ENCODE measurements at places on chromosomes 4 and X.
A peak's percentile ranks its signal among the peaks of the same experiment; 100 is the strongest.

- no peak for DNase-seq
- no peaks in the 10 kb centered on the region for H3K36me3 ChIP-seq
- H3K4me1 ChIP-seq: no peaks in the 10 kb centered on the region
- H3K4me3 ChIP-seq: no peak overlapping the region
- no peaks in the 10 kb centered on the region for H3K27me3 ChIP-seq
These were observed 430.9 kb downstream of the C4orf33 start for GRCh38 chr4:129526812-129527211.

DNA sequence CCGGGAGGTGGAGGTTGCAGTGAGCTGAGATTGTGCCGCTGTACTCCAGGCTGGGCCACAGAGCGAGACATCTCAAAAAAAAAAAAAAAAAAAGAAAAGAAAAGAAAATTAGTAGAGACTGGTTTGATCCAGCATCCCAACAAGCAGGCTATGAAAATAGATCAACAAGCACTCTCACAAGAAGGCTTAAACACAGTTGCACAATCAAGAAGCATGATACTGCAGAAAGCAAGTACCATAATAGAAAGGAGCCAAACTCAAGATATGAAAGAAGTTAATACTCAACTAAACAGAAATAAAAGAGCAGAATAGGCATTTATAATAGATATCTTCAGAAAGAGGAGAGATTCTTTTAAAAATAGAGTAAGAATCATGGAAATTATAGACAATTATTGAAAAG is 10.6 kb downstream of the TLR6 start:
- H3K4me1 ChIP-seq: no peaks in the 10 kb centered on the region
- no peak overlapping the region for H3K4me3 ChIP-seq
- H3K27me3 ChIP-seq: peaks cover 19% of the 10 kb centered on the region
- H3K27ac ChIP-seq: no peak overlapping the region

DNA sequence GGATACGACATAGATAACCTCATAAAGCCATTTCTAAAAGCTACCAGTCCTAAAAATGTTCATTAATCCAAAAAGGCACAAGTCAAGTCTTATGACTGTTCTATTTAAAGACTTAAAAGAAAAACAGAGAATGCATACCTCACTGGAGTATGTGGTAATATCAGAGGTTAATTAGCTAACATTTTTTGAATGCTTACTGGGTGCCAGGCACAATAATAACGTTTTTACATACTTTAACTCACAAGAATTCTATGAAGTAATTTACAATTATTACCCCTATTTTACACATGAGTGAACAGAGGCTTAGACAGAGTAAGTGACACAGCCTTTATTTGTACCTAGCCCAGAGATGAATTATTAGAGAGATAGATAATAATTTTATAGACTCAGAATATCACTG is 207.5 kb downstream of the PDGFC start:
- no peaks in the 10 kb centered on the region for H3K4me1 ChIP-seq
- H3K27ac ChIP-seq: no peak overlapping the region
- no peak overlapping the region for H3K4me3 ChIP-seq
- DNase-seq: no peak
- H3K27me3 ChIP-seq: no peaks in the 10 kb centered on the region

DNA sequence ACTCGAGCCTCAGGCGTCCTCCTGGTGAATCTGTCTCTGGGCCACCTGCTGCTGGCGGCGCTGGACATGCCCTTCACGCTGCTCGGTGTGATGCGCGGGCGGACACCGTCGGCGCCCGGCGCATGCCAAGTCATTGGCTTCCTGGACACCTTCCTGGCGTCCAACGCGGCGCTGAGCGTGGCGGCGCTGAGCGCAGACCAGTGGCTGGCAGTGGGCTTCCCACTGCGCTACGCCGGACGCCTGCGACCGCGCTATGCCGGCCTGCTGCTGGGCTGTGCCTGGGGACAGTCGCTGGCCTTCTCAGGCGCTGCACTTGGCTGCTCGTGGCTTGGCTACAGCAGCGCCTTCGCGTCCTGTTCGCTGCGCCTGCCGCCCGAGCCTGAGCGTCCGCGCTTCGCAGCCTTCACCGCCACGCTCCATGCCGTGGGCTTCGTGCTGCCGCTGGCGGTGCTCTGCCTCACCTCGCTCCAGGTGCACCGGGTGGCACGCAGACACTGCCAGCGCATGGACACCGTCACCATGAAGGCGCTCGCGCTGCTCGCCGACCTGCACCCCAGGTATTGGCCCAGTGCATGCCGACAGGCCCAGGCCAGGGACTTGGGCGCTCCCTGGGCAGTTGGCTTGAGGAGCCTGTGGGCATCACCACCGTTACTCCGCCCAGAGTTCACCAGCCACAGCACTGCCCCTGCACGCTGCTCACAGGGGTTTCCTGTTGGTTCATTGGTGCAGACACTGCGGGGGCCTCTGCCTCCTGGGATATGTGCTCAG is 1.1 kb downstream of the GPR78 start:
- no peaks in the 10 kb centered on the region for H3K36me3 ChIP-seq
- no peak overlapping the region for H3K4me3 ChIP-seq
- H3K27me3 ChIP-seq: peaks cover 68% of the 10 kb centered on the region
- DNase-seq: no peak
- no peaks in the 10 kb centered on the region for H3K4me1 ChIP-seq

- no peak overlapping the region for H3K4me3 ChIP-seq
- peaks cover 30% of the 10 kb centered on the region for H3K27me3 ChIP-seq
- no peaks in the 10 kb centered on the region for H3K36me3 ChIP-seq
- no peak overlapping the region for H3K27ac ChIP-seq
- DNase-seq: no peak
- H3K4me1 ChIP-seq: no peaks in the 10 kb centered on the region
These were observed 15.4 kb downstream of the CXCL2 start for GRCh38 chr4:74083546-74083945.

DNA sequence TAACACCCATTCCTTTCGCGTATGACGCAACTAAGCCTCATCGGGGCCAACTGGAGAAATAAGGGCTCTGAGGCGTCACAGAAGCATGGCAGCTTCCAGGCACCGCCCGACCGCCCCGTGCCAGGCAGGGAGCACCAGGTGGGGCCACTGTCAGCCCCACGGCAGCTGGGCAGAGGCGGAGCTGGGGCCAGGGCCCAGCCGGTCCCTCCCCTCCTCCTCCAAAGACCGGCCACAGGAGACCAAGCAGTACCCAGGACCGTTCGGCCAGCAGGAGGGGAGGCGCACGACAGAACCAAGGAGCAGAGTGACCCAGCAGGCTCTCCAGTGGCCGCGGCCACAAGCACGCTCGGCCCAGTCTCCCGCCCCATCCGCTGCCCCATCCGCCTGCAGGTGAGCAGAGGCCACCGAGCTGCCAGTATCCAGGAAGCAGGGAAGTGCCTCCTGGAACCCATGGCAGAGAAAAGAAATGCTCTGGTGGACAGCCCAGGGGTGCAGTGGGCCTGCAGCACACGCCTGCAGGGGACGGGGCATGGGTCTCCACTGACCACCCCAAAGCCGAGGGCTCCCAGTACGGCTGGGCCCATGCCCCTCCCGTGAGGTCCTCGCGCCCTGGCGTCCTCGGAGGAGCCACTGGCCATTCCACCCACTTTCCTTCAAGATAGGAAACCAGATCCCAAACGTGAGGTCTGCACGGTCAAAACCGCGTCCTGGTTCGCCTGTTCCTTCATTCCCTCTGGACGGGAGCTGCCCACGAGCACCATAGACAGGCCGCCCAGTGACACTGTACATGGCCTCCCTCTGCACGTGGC is 9.6 kb downstream of the CTBP1 start:
- peaks cover 25% of the 10 kb centered on the region for H3K4me1 ChIP-seq
- H3K4me3 ChIP-seq: no peak overlapping the region
- no peaks in the 10 kb centered on the region for H3K27me3 ChIP-seq
- DNase-seq: no peak

- no peak overlapping the region for H3K4me3 ChIP-seq
- no peaks in the 10 kb centered on the region for H3K27me3 ChIP-seq
- no peaks in the 10 kb centered on the region for H3K4me1 ChIP-seq
- H3K36me3 ChIP-seq: no peaks in the 10 kb centered on the region
- DNase-seq: no peak
These were observed 130.8 kb upstream of the NPY2R start for GRCh38 chr4:155077452-155078229.

GRCh38 chr4:147049946-147050345 is 104.3 kb upstream of the TTC29 start:
- no peaks in the 10 kb centered on the region for H3K4me1 ChIP-seq
- no peak overlapping the region for H3K27ac ChIP-seq
- H3K4me3 ChIP-seq: no peak overlapping the region
- no peaks in the 10 kb centered on the region for H3K36me3 ChIP-seq

- no peak overlapping the region for H3K27ac ChIP-seq
- peaks cover 2% of the 10 kb centered on the region for H3K36me3 ChIP-seq
- H3K27me3 ChIP-seq: peaks cover 87% of the 10 kb centered on the region
- H3K4me3 ChIP-seq: no peak overlapping the region
- peaks cover 9% of the 10 kb centered on the region for H3K4me1 ChIP-seq
These were observed 3.9 kb upstream of the PRSS12 start for GRCh38 chr4:118356731-118357130.

DNA sequence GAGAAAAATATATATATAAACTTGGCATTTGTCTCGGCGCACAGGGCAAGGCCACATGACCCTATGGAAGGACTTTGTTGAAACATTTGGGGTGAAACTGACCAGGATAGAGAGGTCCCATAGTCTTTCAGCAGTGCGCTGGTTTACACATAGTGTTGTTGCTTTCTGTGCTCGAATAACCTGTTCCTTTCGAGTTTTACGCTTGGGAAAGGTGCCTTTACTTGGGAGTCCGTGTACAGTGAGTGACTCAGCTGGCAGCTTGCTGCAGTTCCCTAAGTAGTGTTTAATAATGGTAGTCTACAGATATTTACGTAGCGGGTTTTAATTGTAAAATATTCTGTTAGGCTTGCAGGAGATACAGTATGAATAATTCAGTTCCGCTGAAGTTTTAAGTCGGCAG is 578 bp downstream of the APOOL start:
- H3K27ac ChIP-seq: peak overlapping the region; percentile 84
- no peaks in the 10 kb centered on the region for H3K27me3 ChIP-seq
- no peak for DNase-seq

DNA sequence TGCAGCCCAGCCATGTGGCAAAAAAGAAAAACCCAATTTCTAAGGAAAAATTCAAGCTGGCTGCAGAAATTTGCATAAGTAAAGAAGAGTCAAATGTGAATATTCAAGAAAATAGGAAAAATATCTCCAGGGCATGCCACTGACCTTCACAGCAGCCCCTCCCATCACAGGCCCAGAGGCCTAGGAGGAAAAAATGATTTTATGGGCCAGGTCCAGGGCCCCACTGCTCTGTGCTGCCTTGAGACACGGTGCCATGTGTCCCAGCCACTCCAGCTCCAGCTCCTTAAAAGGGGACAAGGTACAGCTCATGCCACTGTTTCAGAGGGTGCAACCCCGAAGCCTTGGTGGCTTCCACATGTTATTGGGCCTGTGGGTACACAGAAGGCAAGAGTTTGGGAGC is 182.7 kb upstream of the FGF16 start:
- H3K27me3 ChIP-seq: no peaks in the 10 kb centered on the region
- H3K27ac ChIP-seq: no peak overlapping the region
- no peak overlapping the region for H3K4me3 ChIP-seq
- no peaks in the 10 kb centered on the region for H3K36me3 ChIP-seq
- DNase-seq: no peak
- H3K4me1 ChIP-seq: no peaks in the 10 kb centered on the region

GRCh38 chrX:51776851-51777250 is 33.6 kb downstream of the GSPT2 start:
- H3K36me3 ChIP-seq: no peaks in the 10 kb centered on the region
- DNase-seq: no peak
- H3K27ac ChIP-seq: no peak overlapping the region
- H3K27me3 ChIP-seq: no peaks in the 10 kb centered on the region

GRCh38 chr4:103499094-103499493 is 220.7 kb downstream of the TACR3 start:
- no peaks in the 10 kb centered on the region for H3K27me3 ChIP-seq
- no peaks in the 10 kb centered on the region for H3K36me3 ChIP-seq
- H3K4me1 ChIP-seq: no peaks in the 10 kb centered on the region
- no peak for DNase-seq
- no peak overlapping the region for H3K27ac ChIP-seq
- H3K4me3 ChIP-seq: no peak overlapping the region

GRCh38 chr4:145865274-145865941 is 73.2 kb downstream of the ZNF827 start:
- DNase-seq: no peak
- H3K4me3 ChIP-seq: no peak overlapping the region
- no peaks in the 10 kb centered on the region for H3K27me3 ChIP-seq
- H3K4me1 ChIP-seq: peaks cover 8% of the 10 kb centered on the region

GRCh38 chr4:117660668-117661067 is 373.6 kb upstream of the NDST3 start:
- H3K36me3 ChIP-seq: no peaks in the 10 kb centered on the region
- no peak for DNase-seq

DNA sequence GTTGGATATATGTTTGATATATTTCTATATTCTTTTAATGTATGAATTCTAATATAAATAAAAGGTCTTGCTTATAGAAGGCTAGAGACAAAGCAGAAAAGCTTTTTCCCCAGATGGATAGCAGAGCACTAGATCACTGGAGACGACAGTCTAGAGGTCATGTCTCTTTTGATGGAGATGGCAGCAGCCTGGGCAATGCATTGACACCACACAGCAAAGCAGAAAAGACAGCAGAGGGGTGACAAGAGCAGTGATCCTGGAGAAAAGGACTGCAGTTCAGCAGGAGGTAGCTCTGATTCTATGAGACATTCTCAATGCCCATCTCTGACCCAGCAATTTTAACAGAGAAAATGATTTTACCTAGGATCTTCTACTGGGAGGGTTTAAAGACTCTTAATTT is 210.6 kb downstream of the DTHD1 start:
- H3K4me1 ChIP-seq: no peaks in the 10 kb centered on the region
- no peak overlapping the region for H3K4me3 ChIP-seq
- no peaks in the 10 kb centered on the region for H3K36me3 ChIP-seq
- no peak for DNase-seq

DNA sequence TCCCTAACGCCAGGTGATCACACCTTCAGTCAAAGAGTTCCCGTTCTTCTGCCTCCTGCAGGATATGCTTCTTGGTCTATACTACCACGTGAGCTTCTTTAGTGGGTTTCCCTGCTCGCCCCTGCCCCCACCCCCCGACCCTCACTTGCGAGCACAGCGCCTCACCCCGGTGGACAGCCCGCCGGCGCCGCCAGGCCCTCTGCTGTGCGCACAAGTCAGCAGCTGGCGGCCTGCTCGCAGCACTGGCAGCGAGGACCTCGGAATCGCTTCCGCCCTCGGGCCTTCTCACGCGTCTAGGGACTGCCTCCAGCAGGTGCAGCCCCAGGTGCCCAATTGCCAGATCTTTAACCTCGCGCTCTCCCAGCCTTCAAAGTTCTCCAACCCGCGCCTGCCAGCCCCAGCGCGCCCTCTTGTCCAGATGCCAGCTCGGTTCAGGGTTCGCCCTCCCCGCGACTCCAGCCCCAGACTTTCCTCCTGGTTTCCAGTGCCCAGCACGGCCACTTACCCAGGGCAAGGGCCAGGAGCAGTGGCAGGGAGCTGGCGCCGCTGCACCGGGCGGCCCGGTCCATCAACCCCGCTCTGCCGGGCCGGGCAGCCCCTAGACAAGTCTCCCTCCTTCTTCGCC is 454 bp downstream of the BTC start:
- peaks cover 57% of the 10 kb centered on the region for H3K27me3 ChIP-seq
- no peaks in the 10 kb centered on the region for H3K4me1 ChIP-seq
- no peak for DNase-seq
- no peak overlapping the region for H3K4me3 ChIP-seq
- no peaks in the 10 kb centered on the region for H3K36me3 ChIP-seq

- H3K4me1 ChIP-seq: no peaks in the 10 kb centered on the region
- DNase-seq: no peak
- H3K4me3 ChIP-seq: no peak overlapping the region
- no peak overlapping the region for H3K27ac ChIP-seq
- no peaks in the 10 kb centered on the region for H3K27me3 ChIP-seq
These were observed 54.0 kb upstream of the AMELX start for GRCh38 chrX:11239230-11239629.

All from central memory CD8-positive, alpha-beta T cell (primary cell).